Left kidney (tissue), 8 donors: ENCODE measurements at places on chromosomes 6 and 20. TPM values are rescaled to one million over a fixed set of nuclear protein-coding genes. Genes with fewer than 3 reads are reported as not detected.

The NOX3 gene
- 1.6 TPM for polyA plus RNA-seq

The ATAT1 gene
- 60.6 TPM for polyA plus RNA-seq

The TUBB2B gene
- polyA plus RNA-seq, result 104 TPM

The KPNA5 gene
- 22.6 TPM for polyA plus RNA-seq

The OXT gene
- polyA plus RNA-seq, result 0.60 TPM

The RAB32 gene
- polyA plus RNA-seq, result 25.4 TPM

The ERVFRD-1 gene
- polyA plus RNA-seq, result 0.13 TPM

The HLA-DMA gene
- polyA plus RNA-seq, result 14.7 TPM

The ANGPT4 gene
- polyA plus RNA-seq, result 0.22 TPM

The MAS1L gene
- polyA plus RNA-seq, result not detected

- no peak for DNase-seq
Measured at GRCh38 chr6:101224751-101225150, 168.8 kb upstream of the GRIK2 start.

DNA sequence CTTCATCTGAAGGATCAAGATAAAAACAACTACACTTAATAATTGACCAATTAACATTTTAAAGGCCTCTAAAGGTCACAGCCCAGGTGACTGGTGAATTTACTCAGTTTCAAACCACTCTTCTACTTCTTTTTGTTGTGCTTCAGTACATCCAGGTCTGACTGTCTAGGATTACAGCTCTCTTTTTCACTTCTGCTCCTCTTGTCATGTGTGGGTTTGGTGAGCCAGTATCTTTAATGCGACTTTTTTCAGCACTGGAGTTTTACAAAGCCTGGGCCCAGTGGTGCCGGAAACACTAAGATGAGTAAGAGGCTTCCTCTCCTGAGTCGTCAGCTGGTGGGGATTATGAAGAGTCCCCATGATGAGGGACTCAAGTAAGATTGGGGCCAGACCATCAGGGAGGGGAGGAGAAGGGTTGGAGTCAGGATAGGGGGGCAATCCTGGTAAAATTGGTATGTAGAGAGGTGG lies 27.0 kb downstream of the HECA start:
- DNase-seq, result no peak

GRCh38 chr6:8174571-8174970 lies 72.2 kb upstream of the EEF1E1 start:
- DNase-seq, result no peak

- no peak for DNase-seq
Measured at GRCh38 chr6:133609415-133610226, 279.3 kb upstream of the TCF21 start.

DNA sequence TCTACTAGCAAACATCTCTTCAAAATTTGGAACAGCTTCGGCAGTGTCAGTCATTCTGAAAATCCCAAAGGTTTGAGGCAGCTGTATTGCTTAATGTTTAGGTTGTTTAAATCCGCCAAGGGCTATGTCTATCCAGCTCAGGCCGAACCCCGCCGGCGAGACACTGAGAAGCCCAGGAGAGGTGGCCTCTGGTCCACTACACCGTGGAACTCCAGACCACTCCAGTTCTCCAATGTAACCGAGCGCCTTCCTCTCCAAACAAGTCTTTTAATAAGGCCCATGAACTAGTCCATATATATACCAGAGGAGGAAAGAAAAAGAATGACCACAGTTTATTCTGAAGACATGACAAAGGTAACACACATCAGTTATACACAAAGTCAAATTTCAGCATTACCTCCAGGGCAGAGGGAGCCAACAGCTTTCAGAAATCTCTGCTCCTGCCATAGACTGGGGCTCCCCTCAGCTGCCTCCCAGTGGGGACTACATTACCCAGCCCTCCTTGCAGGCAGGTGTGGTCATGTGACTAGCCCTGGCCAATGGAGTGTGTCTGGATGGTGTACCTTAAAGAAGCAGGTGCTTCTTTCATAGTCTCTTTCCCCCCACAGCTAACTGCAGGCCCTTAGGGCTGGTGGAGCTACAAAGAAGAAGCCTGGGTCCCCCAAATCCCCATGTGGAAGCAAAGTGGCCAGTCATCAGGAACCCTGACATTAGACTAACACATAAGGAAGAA lies at the start of gene RAMACL:
Gene RAMACL (minus strand): TSS at position 255 of the 733 bp plus-strand sequence. CDS start 201 bp downstream, at position 54.
- DNase-seq, result no peak

- no peak for DNase-seq
Measured at GRCh38 chr6:52377538-52378221, 15.7 kb downstream of the PAQR8 start.

DNA sequence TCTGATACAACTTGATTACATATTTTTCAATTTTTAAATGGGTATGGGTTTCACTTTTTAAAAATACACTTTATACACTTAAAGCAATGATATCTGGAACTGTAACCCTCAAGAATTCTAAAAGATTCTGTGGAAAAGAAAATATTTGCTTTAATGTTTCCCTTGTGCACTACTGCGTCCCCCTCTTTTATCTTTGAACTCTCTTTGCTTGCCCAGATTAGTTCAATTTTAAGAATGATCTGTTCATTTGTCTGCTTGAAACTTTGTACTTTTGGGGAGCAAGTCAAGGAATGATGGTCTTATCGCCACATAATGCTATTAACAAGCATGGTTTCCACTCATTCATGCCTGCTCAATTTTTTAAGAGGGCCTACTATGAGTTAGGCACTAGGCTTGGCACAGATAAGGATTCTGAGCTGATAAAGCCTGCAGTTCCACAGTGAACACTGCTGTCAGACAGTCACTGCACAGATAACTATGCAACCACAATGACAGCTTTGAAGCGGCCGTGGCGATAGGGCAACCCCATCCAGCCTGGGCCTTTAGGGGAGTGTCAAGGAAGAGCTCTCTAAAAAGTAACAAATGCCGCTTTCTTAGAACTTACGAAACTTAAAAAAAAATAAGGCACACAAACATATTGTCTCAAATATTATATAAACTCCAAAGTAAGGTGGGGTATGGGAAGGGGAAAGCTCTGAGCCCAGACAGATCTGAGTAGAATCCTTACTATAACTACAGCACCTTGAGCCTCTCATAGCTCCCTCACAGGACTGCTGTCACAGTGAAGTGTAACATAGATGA lies 29.7 kb downstream of the FYN start:
- no peak for DNase-seq

DNA sequence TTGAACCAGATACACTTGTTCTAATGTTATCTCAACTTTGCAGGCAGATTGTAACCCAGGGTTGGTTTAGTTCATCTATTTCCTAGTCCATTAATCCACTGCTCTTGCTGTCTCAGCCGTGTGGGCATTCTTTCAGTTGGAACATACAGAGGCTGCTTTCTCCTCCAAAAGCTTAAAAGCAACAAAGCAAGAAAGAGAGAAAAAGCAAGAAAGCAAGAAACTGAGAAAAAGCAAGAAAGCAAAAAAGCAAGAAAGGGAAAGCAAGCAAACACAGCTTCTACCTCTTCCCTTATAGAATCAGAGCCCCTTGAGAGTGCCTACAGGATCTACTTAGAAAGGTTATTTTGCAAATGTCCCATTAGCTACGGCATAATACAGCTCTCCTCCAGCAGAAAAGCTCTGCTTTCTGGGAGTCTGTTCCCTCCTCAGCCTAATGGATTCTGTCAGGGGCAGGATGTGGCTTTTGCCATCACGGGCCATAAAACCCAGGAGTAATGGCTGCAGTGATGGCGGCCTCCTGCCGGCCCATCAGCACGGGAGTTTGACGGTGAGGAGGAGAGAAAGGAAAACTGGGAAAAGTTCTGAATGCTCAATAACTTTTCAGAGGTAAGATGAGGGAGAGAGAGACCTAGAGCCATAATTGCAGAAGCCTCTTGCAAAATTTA lies 156.8 kb upstream of the JARID2 start:
- peak; percentile 75 for DNase-seq

GRCh38 chr6:160312900-160313299 lies 35.3 kb upstream of the SLC22A3 start:
- DNase-seq, result no peak

DNA sequence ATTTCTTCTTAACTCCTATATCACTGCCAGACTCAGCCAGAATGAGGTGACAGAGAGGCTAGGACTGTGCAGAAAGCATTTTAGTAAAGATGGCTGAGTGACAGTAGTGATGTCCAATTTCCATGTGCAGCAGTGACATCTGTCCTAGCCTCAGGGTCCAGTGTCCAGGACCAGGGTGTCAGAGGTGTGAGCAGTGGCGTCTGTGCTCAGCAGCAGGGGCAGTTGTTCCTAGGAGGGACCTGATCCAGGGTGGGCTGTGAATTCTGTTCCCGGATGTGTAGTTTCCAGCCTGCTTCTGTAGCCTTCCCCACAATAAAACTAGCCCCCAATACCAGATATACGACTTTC lies 6.0 kb downstream of the HLA-B start:
- no peak for DNase-seq

GRCh38 chr20:57811374-57812020 lies 101.7 kb upstream of the PMEPA1 start:
- DNase-seq, result no peak

GRCh38 chr6:4880363-4880762 lies 104.2 kb downstream of the CDYL start:
- DNase-seq, result no peak

DNA sequence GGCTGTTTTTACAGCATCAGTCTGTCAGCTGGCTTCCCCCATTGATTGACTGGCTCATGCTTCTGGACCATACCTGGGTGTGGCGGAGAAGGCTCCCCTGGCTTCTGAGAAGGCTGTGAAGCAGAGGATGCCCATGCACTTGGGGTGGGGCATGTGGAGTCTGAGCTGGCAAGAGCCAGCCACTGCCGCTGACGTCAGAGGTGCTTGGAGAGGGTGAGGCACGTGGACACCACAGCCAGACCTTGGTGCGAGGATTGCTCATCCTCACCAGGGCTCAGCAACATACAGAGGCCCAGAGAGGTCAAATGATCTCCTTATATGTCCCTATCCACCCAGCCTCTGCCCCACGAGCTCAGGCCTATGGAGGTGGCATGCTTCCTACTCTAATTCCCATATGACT lies 211.2 kb upstream of the PMEPA1 start:
- DNase-seq, result no peak

DNA sequence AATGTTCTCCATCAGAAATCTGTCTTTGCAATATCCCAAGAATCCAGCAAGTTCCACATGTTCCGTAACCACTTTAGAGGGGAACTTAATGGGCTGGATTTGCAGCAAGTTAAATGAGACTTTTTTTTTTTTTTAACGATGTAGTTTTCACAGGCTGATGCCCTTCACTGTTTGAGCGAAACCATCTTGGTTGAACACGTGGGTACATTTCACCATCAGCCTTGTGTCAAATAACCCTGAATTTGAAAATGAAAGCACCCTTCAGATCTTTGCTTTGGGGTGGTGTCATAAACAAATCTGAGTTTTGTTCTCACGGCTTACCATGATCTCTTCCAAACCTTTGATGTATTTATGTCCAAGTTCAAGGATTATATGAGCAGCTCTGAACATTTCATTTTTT lies 73.7 kb upstream of the EXOC2 start:
- DNase-seq, result no peak

GRCh38 chr6:11869672-11870340 lies 91.2 kb upstream of the ADTRP start:
- peak; percentile 14 for DNase-seq

GRCh38 chr20:19827818-19828217 lies 69.8 kb downstream of the RIN2 start:
- no peak for DNase-seq

- DNase-seq, result no peak
Measured at GRCh38 chr6:35427851-35428321, 24.3 kb upstream of the FANCE start.

- no peak for DNase-seq
Measured at GRCh38 chr20:13028673-13029072, 19.9 kb downstream of the SPTLC3 start.

GRCh38 chr6:87115402-87116135 lies 20.7 kb upstream of the CGA start:
- DNase-seq, result no peak

GRCh38 chr6:44335631-44336030 lies 6.8 kb upstream of the SPATS1 start:
- no peak for DNase-seq

DNA sequence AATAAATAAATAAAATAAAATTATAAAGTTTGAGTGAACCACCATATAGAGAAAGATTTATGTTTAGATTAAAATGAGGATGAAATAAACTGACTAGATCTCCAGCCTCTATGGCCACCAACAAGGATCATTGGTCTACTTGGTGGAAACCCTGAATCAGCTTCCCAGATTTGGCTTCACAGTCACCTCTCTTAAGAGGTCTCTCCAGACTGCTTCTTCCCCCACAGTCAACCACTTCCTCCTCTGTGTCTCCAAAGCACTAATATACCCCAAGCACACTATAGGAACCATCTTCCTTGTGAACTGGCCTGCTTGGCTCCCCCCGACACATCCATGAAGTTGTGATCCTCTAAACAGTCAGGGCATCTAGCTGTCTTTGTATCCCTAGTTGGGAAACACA lies 529.6 kb upstream of the RNF217 start:
- DNase-seq, result no peak

- no peak for DNase-seq
Measured at GRCh38 chr6:81962198-81962597, 209.7 kb upstream of the TENT5A start.

GRCh38 chr6:128290221-128290620 lies 230.2 kb downstream of the PTPRK start:
- no peak for DNase-seq

GRCh38 chr6:154433477-154434241 lies 76.8 kb downstream of the CNKSR3 start:
- DNase-seq, result no peak

DNA sequence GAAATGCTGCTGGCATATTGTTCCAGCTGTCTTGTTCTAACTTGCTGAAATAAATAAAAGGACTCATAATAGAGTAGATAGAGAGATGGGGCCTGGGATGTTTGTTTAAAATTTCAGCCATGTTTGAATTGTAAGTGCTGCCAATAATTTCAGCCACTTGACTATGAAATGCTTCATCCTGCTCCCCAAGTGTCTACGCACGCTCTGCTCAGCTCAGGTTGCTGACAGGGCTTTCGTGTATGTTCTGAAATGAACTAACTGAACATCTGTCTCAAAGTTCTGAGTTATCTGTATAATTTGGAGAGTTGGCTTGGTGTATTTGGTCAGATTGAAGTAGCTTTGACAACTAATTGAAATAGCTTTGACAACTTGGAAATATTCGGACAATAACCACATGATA lies 387.8 kb downstream of the BMP2 start:
- no peak for DNase-seq
